ENCODE measurements at places on chromosomes 16 and 17. TPM values are rescaled to one million over a fixed set of nuclear protein-coding genes. Genes with fewer than 3 reads are reported as not detected.

CA4 gene
- total RNA-seq: not detected

- no peak for DNase-seq
Observed at GRCh38 chr17:66185862-66186261, 6.1 kb downstream of the CEP112 start.

CDRT15L2 gene
- total RNA-seq: not detected

DNA sequence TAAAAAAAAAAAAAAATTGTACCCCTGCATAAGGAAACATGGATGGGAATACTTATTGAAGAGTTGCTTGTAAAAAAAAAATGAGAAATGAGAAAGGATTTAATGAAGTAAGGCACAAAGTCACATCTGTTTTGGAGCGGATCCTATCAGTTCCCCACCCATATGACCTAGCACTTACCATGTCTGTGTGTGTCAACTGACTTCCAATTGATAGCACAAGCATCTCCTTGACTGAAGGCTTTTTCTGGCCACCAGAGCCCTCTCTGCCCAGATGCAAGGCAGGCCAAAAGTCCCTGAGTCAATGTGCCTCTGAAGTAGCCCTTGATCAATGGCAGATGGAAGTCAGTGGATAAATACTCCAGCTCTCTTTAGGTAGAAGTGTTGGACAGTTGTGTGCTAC lies 13.4 kb upstream of the NLK start:
- DNase-seq: no peak

C16orf54 gene
- total RNA-seq: not detected

SLFN14 gene
- not detected for total RNA-seq

NDUFB10 gene
- 289 TPM for total RNA-seq

TBX21 gene
- total RNA-seq: not detected

PRR35 gene
- total RNA-seq: not detected

DNA sequence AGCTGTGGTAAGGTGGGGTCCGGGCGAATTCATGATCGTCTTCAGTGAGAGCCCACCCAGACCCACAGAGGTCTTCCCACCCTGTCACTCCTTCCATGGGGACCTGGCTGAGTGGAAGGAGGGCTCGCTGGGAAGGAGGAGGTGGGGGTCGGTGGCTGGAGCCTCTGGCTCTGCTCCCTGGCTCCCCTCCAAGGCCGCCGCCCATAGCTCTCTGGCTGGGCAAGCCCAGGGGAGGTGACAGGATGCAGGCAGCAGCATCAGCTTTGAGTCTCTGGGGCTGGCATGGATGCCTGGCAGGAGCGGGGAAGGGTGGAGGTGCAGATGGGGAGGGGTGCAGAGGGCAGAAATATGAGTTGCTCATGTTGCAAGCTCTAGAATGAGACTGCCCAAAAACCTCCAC lies 147.0 kb downstream of the ENGASE start:
- DNase-seq: no peak

DNA sequence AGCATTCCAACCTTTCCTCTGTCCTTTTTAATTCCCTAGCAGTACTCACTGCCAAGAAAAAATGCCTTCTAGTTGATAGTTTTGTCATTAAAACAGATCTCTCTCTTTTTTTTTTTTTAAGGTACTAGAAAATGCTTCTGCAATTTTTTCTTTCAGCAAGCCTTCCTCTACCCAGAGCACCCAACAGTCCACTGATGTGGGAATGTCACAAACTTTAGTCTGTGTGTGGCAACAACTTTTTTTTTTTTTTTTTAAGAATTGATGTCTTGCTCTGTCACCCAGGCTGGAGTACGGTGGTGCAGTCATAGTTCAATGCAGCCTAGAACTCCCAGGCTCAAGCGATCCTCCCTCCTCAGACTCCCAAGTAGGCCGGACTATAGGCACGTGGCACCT lies 34.7 kb downstream of the CDRT15 start:
- no peak for DNase-seq

IRX6 gene
- total RNA-seq: 0.41 TPM

DNA sequence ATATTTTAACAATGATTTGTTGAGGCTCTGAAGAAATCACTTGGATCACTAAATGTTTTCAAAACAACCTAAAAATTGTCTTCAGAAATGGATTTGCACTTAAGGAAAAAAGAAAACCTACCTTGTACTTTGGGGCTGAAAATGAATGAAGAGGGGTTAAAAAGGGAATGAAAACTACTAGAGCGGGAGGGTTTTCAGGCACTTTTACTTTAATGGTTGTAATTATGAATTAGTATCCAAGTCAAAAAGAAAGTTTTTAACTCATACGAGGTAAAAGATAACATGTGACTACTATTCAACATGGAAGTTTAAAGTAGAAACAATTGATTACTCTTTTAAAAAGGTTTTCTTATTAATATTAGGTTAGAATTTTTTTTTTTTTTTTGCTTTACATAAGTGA lies 5.1 kb downstream of the IGF2BP1 start:
- DNase-seq: no peak

DNA sequence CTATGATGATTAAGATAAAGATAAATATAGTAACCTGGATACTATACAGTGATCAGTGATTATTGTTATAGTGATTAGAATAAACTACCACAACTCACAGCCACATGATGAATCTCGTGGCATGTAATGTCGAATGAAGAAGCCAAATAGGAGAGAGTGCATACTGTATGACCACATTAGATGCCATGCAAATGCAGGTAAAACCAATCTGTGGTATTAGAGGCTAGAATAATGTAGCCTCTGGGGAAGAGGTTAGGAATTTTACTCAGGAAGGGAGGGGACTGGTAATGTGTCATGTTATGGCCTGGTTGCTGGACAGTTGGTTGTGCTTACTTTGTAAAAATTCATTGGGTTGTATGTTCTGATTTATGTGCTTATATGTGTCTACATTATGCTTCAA lies 402.7 kb downstream of the CDH13 start:
- no peak for DNase-seq

DNA sequence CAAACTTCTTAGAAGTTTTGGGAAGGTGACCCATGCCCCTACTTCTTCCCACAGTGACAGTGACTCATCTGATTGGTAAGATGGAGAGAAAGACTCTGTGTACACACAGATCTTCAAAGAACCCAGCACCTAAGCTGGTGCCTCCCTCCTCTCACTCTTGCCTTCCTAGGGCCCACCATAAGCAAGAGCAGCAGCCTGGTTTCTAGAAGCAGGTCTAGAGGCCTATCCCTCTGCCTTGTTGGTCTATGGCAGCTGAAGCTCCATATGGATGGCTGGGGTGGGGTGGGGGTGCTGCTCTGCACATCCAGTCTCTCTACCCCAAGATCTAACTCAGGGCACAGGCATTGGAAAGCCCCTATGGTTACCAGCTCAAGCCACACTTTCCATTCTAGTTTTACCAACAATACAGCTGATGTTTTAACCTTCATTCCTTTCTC lies 47.5 kb downstream of the STAT3 start:
- DNase-seq: no peak

DNA sequence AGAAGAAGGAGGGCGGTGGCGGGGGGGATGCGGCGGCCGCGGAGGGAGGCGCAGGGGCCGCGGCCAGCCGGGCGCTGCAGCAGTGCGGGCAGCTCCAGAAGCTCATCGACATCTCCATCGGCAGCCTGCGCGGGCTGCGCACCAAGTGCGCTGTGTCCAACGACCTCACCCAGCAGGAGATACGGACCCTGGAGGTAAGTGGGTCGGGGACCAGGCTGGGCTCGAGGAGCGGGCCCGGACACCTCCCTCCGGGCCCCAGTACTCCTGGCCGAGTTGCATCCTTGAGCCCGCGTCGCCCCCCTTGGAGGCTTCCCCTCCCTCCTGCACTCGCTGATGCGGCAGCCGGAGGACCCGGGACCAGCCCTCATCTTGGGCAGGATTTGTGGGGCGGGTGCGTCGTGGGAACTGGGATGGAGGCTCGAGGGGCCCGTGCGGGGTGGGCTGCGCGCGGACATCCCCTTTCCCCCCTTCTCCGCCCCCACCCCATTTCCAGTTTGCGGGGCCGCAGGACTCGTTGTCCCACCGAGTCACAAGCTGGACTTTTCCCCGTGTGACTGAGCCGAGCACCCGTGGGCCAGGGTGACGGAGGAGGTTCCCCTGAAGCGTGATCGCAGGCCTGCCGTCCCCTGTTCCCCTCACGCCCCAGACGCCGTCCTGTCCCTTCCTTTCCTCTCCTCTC lies 572 bp downstream of the KSR1 start:
- DNase-seq: no peak

- DNase-seq: no peak
Observed at GRCh38 chr16:31063843-31064611, 10.0 kb downstream of the ZNF668 start.

GRCh38 chr16:27314161-27314723 lies 468 bp downstream of the IL4R start:
- peak; percentile 61 for DNase-seq

TAOK2 gene
- total RNA-seq: 40.1 TPM

DNA sequence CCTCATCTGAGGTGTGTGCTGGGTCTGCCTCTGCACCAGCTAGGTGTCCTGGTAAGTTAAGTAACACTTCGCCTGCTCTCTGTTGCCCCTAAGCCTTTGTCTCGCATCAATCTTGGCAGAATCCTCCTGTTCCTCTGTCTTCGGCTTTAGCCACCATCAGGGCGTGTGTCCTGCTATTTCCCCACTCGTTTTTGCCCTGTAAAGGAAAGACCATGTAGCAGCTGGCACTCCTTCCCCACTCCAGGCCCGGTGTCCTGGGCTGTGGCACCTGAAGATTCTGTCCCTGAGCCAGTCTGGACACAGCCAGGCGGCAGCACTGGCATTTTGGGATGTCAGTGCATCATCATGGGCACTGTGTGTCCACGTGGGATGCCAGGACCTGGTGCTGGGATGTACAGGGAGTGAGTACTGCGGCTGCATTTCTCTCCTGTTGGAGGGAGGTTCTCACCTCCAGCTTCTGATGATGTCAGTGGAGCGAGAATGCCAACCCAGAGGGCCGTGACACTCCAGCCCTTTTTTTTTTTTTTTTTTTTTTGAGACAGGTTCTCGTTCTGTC lies 26.2 kb upstream of the FOXK2 start:
- DNase-seq: no peak

Measured in kidney epithelial cell (primary cell).